ENCODE measurements at places on chromosomes 7 and 10.

GRCh38 chr7:90824386-90825307 is 228.5 kb downstream of the CDK14 start:
- no peak for DNase-seq

- DNase-seq, result no peak
These were observed 92.0 kb upstream of the CALN1 start for GRCh38 chr7:72504061-72504706.

DNA sequence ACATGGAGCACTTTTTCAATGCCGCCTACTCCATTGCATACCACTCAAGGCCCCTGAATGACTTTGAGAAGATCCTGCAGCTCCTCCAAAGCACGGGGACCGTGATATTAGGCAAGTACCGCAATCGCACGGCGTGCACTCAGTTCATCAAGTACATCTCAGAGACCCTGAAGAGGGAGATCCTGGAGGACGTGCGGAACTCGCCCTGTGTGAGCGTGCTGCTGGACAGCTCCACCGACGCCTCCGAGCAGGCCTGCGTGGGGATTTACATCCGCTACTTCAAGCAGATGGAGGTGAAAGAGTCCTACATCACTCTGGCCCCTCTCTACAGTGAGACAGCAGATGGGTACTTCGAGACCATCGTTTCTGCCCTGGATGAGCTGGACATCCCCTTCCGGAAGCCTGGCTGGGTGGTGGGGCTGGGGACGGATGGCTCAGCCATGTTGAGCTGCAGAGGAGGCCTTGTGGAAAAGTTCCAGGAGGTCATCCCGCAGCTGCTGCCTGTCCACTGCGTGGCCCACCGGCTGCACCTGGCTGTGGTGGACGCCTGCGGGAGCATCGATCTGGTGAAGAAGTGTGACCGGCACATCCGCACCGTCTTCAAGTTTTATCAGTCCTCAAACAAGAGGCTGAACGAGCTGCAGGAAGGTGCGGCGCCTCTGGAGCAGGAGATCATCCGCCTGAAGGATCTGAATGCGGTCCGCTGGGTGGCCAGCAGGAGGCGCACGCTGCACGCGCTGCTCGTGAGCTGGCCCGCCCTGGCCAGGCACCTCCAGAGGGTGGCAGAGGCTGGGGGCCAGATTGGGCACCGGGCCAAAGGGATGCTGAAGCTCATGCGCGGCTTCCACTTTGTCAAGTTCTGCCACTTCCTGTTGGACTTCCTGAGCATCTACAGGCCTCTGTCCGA is 12.7 kb upstream of the ATP6V0E2 start:
- no peak for DNase-seq

GRCh38 chr7:142240546-142240945 is 17.3 kb downstream of the PRSS58 start:
- no peak for DNase-seq

DNA sequence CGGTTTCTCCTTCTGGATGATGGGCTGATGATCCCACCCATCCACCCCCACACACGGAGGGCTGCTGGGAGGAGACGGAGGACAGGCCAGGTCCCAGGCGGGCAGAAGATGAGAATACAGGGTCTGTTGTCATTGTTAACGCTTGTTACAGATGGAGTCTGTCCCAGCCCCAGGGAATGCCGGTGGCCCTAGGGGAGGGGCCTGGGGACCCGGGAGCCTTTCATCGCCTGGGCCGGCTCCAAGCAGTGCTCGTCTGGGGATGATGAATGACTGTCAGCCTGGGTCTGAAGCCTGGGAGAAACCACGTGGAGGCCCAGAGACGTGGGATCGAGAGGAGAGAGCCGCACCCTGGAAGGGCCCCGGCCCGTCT is 69.2 kb downstream of the UNCX start:
- DNase-seq, result no peak
